Cardiac muscle cell (in vitro differentiated cells and primary cell): ENCODE measurements at places on chromosomes 7 and 10. TPM values are rescaled to one million over a fixed set of nuclear protein-coding genes. Genes with fewer than 3 reads are reported as not detected.

MUC12 gene
- polyA plus RNA-seq, result not detected in 2 replicates

DNA sequence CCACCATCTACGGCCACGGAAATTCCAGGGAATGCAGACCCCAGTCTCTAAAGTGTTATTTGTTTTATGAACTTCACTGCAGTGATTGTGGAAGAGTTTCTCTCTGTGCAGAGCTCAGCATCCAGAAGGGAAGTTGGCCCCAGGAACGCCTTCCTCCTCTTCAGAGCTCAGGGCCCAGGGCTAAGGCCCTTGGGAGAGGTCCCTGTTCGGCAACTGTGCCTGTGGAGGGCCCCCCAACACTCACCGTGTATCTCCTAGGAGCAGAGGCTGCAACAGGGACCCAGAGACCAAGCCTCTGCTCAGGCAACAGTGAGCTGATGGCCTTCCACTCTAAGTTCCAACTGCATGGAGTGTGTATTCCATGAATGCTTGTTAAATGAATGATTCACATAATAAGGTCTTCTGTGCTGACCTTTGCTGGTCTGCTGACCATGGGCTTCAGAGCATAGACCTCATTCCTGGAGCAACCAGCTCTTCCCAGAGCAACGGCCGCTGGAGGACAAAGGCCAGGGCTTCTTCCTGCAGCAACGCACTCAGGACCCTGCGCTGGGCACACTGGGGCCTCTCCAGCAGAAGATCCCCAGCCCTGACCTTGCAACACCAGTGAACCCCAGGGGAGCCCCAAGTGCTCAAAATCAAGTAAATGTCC is 7.7 kb downstream of the DIP2C start:
- no peak for DNase-seq

VWDE gene
- 51.5 and 104 TPM in 2 replicates for polyA plus RNA-seq

CH25H gene
- polyA plus RNA-seq, result not detected in 2 replicates

DNA sequence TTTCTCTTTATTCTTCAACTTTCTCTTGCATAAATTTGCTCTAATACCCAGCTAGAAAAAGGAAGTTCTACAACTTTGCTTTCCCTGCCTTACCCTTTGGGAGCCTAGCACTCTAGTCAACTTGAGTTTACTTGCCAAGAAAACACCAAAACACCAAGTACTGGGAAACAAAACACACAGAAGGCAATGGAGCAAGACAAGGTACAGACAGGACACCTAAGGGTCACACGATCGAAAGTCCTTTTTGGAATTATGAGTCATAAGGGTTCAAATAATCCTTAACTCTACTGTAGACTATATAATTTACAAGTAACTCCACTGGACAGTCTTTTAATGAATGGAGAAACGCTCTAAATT is 42.6 kb upstream of the ANAPC16 start:
- DNase-seq, result no peak

GRCh38 chr7:122884186-122884585 is 2.1 kb downstream of the CADPS2 start:
- DNase-seq, result no peak

DNA sequence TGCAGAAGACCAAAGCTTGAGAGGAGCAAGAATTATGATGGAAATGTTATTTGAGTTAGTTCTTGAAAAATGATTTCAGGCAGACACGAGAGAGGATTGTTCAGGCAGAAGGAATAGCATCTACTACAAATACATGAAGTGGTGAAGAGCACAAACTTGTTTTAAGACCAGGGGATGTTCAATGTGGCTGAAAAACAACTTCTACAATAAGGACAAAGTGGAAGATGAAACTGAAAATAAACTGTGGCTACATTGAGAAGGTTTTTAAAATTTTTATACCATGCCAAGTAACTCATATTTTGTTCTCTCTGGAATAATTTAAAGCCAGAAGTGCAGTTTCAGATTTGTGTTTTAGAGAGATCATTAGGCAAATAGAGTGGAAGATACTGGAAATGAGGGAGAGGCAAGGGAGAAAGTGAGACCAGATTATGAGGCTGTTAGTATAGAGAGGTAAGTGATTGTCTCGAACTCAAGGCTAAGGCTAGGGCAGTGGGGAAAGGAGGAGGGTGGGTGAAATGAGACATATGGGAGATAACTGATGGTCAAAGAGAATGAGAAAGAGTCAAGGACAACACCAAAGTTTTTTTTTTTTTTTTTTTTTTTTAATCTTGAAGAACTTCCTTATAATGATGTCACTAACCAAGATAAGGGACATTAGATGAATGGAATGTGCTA is 115.4 kb downstream of the MDFIC start:
- DNase-seq, result peak; percentile 44

- DNase-seq, result no peak
Measured at GRCh38 chr7:158328376-158329013, 259.1 kb downstream of the PTPRN2 start.

ANKRD26 gene
- polyA plus RNA-seq, result 25.0 and 30.9 TPM in 2 replicates

ZC3HAV1 gene
- polyA plus RNA-seq, result 13.8 and 16.4 TPM in 2 replicates

GRCh38 chr10:92047215-92047614 is 123.6 kb downstream of the BTAF1 start:
- no peak for DNase-seq

DNA sequence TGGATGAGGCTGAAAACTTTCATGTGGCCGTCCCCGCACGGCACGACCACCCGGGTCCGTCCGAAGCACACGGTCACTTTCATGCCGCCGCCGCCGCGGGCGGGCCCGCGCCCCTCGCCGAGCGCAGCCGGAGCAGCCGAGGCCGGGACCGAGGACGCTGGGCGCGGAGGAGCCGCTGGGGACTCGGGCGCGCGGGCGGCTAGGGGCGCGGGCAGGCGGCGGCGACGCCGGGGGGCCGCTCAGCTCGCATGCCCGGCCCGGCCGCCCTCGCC is 247 bp downstream of the PARD3 start:
- no peak for DNase-seq

FKBP9 gene
- 58.0 and 102 TPM in 2 replicates for polyA plus RNA-seq

DNA sequence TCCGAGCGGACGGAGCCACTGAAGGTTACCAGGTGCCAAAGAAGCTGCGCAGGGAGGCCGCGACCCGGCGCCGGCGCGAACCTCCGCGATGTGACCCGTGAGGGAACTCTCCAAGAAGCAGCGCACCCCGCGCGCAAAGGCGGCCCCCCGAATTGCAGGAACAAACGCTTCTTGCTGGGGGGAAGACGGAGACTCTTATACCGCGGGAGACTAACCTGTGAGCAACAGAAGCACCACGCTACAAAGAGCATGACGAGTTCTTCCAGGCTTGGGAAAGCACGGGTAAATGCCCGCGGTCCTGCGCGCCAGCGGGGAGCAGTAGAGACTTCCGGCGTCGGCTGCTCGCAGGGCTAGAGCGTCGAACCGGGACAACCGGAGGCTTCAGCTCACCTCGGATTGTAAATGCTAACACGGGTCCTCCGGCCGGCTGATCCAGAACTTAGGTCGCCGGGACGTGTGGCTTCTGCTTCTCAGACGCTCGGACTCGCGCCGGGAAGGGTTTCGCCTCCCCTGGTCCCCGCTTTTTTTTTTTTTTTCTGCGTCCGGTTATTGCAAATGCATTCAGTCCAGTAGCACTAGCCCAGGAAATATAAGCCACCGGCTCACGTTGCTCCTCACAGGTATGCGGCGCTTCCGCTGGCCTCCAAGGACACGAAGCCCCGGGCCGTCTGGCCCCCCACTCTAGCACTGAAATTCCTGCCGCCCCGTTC is at the start of gene COA1:
Gene COA1 (minus strand): TSS at position 310 of the 710 bp plus-strand sequence. CDS start 80,909 bp downstream, outside the sequence.
- peak; percentile 95 for DNase-seq

- no peak for DNase-seq
Measured at GRCh38 chr10:114571316-114571999, 86.6 kb downstream of the ABLIM1 start.

ANKRD61 gene
- polyA plus RNA-seq, result 1.9 TPM in 1 of 2 replicates, not detected in the other

- no peak for DNase-seq
Measured at GRCh38 chr7:12703881-12704280, 16.4 kb downstream of the ARL4A start.

DNA sequence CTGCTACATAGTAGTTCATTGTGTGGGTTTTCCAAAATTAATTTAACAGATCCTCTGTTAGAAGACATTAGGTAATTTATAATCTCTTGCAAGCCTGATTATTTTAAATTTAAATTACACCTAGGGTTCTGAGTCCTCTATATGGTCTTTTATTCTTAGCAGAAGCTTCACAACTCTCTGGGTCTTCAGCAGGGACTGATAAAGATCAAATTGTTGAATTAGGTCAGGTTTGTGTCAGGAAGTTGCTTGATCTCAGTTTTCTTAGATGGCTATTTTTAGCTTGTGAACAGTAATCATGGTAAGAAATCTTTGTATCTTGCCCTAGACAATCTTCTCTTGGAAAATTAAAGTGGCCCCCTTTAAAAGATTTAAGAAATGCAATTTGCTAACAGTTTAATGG is 183.1 kb upstream of the HDAC9 start:
- no peak for DNase-seq

DNA sequence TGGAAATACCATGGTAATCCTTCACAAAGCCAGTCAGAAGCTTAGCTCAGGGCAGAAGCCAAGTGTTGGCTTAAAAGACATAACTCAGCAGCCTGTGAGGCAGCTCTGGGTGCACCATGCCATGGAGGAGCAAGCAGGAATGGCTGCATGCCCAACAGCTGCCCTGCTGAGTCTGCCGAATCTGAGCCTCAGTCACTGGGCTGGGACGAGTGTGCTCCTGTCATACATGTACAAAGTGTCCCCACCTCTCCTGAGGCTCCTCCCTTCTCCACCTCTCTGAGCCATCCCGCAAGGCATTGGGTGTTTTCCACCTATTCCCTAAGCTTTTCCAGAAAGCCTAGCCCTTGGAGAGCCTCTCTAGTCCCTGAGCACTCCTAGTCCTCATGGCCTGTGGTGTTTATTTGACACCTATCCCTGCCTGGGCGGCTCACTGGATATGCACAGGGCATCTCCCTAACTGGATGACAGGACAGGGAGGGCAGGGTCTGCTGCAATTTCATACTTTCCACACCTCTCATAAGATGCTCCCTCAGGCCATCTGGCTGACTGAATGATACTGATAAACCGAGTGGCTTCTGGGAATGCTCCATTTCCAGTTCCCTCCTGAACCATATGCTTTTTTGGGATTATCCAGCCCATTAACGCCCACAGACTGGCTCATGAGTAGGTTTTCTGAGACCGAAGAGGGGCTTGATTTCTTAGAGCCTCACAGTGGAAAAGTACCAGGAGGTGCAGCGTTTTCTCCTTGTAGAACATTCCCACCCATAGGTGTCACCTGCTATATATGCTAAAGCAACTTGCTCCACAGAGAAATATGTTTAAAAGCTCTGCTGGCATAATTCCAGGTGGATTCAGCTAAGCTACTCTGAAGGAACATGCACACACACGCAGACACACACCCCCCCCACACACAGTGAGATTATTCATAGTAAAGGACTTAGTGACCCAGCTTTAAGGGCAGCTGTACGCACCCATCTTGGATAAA is 199.3 kb downstream of the SNX10 start:
- DNase-seq, result no peak

GRCh38 chr10:120782336-120782735 is 68.8 kb upstream of the WDR11 start:
- no peak for DNase-seq

SLC26A5 gene
- 0.12 and 0.44 TPM in 2 replicates for polyA plus RNA-seq
